ENCODE measurements at places on chromosomes 6 and 20. TPM values are rescaled to one million over a fixed set of nuclear protein-coding genes. Genes with fewer than 3 reads are reported as not detected.

INSM1 gene
- not detected for total RNA-seq

HLA-DPA1 gene
- 0.89 TPM for total RNA-seq

BPIFA2 gene
- total RNA-seq = not detected

EYA2 gene
- total RNA-seq = not detected

ILRUN gene
- 41.4 TPM for total RNA-seq

AK9 gene
- total RNA-seq = 7.2 TPM

FLRT3 gene
- 2.3 TPM for total RNA-seq

PPP1R14C gene
- 8.2 TPM for total RNA-seq

FBXO30 gene
- 9.4 TPM for total RNA-seq

PHF10 gene
- 8.5 TPM for total RNA-seq

LRRC73 gene
- total RNA-seq = 1.6 TPM
